AG10803 (cell line): ENCODE measurements at places on chromosomes 16 and 17.

DNA sequence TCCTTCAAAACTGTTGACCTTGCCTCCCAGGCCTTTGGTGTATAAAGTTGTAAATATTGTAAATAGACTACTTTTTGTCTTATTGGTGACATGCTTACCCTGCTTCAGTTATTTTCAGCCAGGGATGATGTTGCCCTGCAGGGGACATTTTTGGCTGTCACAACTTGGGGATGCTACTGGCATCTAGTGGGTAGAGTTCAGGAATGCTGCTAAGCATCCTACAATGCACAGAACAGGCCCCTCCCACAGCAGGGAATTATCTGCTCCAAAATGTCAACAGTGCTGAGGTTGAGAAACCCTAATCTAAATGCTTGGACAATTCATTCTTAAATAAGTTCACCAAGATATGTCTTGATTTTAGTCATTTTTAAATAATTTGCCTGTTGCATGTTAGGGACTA lies 459.8 kb downstream of the PMP22 start:
- DNase-seq, result peak; percentile 15

- no peak for DNase-seq
Measured at GRCh38 chr17:52647411-52647810, 488.9 kb upstream of the CA10 start.

DNA sequence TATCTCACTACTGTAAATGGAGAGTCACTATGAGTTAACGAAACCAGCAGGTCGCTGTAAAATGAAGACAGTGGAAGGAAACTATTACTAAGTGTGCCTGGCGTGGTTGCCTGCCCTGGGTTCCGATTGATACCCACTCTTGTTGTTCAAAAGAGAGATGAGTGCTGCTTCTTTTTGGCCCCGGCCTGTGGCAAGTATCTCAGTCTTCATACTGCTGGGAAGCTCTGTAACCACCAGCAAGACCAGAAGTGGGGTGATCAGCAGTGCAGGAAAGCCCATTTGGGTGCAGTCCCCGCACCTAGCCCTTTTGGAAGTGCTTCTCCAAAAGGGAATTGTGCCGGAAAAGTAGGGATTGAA lies 104.5 kb downstream of the SNX29 start:
- no peak for DNase-seq

DNA sequence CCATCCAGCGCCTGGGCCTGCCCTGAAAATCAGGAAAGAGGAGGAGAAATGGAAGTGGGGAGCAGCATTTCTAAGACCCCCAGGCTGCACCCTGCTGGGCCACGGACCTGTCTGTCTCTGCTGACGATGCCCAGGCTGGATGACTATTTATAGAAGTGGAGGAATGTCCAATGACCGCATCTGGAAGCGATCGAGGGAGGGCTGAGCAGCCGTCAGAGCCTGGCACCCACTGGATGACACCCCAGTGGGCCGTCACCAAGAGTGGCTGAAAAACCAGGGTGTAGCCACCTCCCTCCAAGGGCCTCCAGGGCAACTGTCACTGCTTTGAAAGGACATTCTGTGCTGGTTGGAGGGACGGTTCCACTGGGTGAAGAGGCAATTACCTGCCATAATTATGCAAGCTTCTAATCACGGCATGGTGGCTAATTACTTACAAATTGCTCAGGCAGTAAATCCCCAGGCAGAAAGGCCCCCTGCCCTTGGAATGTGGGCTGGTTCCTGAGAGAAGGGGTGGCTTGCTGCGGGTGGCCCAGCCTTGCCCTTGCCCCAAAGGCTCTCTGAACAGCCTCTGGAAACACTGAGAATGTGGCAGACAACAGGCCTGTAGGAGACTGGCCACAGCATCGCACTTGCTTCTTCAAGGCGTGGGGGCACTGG lies 332.1 kb downstream of the C16orf95 start:
- peak; percentile 31 for DNase-seq

DNA sequence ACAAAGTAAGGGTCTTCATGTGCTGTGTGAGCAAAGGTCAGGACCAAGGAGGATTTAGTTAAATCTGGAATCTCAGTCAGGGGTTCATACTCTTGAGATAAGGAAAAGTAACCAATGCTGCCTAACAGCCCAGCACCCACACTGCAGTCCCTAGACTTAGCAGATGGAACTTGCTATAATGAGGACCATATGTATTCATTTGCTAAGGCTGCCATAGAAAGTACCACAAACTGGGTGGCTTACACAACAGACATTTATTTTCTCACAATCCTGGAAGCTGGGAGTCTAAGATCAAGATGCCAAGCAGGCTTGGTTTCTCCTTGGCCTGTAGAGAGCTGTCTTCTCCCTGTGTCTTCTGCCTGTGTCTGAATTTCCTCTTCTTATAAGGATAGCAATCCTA lies 20.8 kb downstream of the ZP2 start:
- peak; percentile 91 for DNase-seq

DNA sequence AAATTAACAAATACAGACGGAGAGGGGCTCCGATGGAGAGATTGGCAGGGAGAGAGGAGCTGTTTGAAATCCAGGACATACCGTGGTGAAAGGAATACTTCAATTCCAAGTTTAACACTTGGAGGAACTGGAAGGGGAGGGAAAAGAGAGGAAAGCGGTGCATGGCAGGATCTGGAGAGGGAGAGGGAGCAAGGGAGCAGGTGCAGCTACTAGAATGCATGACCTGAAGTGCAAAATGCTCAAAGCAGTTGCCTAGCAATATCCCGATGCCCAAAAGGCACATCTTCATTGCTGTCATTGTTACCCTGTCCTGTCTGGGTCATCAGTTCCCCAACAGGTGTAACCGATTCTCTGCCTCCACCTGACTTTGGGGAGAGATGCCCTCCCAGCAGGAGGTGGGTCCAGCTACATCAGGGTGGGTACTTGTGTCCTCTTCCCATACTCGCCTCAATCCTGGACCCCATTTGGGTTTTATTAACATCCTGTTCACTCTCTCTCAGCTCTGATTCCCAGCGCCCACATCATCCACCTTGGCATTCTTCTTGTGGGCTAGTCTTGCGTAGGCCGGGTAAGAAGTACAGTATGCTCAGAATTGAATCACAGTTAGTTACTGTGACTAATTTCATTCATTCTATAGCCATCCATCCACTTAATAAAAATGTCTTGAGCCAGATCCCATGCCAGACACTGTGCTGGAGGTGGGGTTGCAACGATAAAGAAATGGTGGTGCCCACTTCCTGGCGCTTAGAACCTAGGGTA lies 37.4 kb upstream of the EMP2 start:
- DNase-seq, result no peak

GRCh38 chr17:29131814-29132682 lies 48.1 kb downstream of the MYO18A start:
- DNase-seq, result peak; percentile 93

GRCh38 chr16:85898521-85899442 lies at the start of gene IRF8:
TSS of gene IRF8 (plus strand) at chr16:85899162. CDS start at chr16:85903016, 3,854 bp downstream.
- no peak for DNase-seq

DNA sequence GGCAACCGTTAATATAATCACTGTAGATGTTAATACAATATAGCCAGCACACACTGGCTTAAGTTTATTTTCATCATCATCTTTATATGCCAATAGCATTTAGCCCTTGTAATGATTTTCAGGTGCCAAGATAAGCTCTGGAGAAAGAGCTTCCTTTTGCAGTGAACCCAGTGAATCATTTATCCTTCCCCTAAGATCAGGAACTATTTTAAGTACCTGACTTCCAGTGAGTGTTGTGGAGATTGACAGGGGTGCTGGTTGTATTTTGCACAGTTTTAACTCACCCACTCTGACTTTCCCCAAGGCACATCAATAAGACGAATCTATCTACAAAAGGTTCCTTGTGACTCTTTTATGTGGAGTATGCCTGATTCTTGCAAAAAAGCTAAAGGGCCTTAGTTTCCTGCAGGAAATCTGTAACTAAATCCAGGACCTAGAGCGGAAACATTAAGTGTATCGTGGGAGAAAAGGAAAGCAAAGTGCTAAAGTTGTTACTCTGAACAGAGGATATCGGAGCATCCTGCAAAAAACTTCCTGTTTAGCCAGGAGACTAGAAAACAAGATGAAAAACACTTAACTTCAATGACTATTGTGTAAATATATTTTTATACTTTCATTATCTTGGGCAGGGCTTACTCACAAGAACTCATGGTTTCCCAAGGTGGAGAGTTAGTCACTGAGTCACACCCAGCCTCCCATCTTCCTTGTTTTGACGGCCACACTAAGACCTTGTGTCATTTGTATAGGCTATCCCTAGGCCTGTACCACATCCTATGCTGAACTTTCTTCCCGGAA lies 183.6 kb downstream of the MAP2K6 start:
- DNase-seq, result peak; percentile 63

GRCh38 chr17:49910858-49911204 lies 58.2 kb upstream of the DLX4 start:
- no peak for DNase-seq

DNA sequence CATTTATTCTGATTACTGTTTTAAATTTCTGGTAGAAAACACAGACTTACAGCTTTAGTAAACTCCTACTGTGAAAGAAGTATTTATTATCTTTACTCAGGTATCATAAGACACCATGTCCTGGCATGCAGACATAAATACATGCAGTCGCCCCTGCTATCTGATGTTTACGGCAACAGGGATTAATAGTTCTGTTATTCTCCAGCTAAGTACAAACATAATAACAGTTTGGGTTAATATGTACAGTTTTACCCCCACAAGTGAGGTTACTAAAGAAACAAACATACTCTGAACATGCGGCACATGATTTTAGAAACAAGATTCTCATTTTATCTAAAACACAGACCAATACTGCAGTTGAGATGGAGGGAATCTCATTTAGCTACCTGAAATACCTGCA lies 170.8 kb downstream of the ABCA8 start:
- no peak for DNase-seq

DNA sequence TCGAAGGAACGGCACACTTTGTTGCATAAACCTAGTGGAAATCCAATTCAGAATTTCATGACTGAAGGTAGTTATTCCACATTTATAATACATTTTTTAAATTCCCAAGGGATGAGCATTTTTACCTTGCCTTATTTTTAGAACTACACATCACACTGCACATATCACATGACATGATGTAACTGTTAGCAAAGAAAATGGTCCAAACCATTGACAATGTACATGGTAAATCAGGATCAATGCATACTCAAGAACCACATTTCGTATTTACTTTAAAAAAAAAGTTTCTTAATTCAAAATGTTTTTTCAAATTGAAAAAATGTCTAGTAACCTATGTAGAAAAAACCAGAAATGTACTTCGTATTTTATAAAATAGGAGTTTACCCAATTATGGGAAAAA lies 2.5 kb downstream of the KANSL1 start:
- peak; percentile 25 for DNase-seq

- DNase-seq, result no peak
Measured at GRCh38 chr17:47703191-47703591, 9.2 kb downstream of the TBKBP1 start.

DNA sequence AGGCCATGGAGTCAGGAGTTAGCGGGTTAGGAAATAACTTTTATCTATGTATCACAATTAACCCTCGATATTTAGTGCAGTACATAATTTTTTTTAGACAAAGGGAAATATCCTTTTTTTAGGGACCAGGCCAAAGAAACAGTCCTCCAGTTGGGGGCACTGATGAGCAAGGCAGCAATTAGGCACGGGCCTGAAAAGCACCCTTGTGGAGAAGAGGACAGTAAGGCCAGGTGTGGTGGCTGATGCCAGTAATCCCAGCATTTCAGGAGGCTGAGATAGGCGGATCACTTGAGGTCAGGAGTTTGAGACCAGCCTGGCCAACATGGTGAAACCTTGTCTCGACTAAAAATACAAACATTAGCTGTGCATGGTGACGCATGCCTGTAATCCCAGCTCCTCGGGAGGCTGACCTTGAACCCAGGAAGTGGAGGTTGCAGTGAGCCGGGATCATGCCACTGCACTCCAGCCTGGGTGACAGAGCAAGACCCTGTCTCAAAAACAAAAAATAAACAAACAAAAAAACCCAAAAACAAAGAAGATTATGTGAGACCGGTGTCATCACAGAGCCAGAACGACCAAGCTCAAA lies 158.3 kb upstream of the NOL11 start:
- DNase-seq, result no peak

GRCh38 chr17:48241131-48241591 lies 133.6 kb downstream of the SNX11 start:
- DNase-seq, result peak; percentile 81

GRCh38 chr17:9875441-9875840 lies 29.6 kb downstream of the RCVRN start:
- DNase-seq, result peak; percentile 81

GRCh38 chr17:46007461-46007965 lies 8.5 kb downstream of the STH start:
- no peak for DNase-seq

GRCh38 chr16:9545522-9546437 lies 454.3 kb downstream of the HAPSTR1 start:
- no peak for DNase-seq

GRCh38 chr17:1485423-1486376 lies 6.8 kb downstream of the MYO1C start:
- peak; percentile 73 for DNase-seq

- DNase-seq, result no peak
Measured at GRCh38 chr17:3660311-3660891, 8.0 kb downstream of the TAX1BP3 start.

DNA sequence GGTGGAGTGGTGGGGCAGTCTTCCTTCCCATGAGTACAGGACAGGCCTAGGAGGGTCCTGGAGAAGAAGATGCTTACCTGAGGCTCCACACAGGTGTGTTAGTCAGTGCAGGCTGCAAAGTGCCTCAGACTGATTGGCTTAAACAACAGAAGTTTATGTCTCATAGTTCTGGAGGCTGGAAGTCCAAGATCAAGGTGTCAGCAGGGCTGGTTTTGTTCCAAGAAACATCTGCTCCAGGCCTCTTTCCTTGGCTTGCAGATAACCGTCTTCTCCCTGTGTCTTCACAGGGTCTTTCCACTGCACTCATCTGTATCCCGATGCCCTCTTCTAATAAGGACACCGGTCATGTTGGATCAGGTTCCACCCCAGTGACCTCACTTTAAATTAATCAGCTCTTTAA lies 153.0 kb downstream of the NTN1 start:
- no peak for DNase-seq

DNA sequence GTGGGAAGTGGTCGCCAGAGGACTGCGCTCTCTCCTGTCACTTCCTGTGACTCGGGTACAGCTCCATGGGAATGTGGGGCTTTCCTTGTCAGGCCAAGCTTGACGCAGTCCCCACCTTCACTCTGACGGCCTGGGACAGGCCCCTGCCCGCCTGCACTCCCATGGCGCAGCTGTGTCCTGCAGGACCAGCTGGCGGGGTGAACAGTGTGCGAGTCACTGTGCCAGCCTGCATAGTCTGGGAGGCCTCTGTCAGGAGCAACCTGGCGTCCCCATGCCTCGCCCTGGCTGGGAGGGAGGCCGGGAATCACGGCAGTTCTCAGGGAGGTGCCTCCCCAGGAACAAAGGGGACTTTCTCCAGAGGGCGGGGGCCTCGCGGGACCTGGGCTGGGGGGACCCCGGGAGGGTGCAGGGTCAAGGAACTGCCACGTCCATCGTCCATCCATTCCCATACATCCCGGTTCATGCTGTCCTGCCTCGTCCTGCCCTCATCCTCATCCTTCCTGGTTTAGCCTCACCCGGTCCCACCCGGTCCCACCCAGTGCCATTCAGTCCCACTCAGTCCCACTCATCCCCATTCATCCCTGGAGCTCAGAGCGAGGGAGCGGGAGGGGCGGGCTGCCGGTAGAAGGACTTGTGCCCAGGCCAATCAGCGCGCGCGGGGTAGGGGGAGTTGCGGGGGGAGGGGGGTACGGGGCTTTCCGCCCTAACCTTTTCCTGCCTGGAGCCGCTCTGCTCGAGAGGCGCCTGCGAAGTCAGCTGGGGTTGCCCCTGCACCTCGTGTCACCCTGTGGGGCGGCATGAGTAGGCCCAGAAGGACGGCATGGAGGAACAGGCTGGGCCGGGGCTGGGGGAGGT lies 13.4 kb downstream of the FLYWCH1 start:
- no peak for DNase-seq

- no peak for DNase-seq
Measured at GRCh38 chr17:1050996-1051925, 54.3 kb downstream of the TIMM22 start.
